Mammary epithelial cell (primary cell): ENCODE measurements at places on chromosomes 5 and 9. TPM values are rescaled to one million over a fixed set of nuclear protein-coding genes. Genes with fewer than 3 reads are reported as not detected.

NIPSNAP3A gene
- 50.2 TPM for total RNA-seq

- no peak for DNase-seq
Measured at GRCh38 chr5:157193699-157194424, 13.2 kb downstream of the ITK start.

GRCh38 chr9:123329329-123329955, 26.6 kb upstream of the CRB2 start:
- DNase-seq, result peak; percentile 74

DNA sequence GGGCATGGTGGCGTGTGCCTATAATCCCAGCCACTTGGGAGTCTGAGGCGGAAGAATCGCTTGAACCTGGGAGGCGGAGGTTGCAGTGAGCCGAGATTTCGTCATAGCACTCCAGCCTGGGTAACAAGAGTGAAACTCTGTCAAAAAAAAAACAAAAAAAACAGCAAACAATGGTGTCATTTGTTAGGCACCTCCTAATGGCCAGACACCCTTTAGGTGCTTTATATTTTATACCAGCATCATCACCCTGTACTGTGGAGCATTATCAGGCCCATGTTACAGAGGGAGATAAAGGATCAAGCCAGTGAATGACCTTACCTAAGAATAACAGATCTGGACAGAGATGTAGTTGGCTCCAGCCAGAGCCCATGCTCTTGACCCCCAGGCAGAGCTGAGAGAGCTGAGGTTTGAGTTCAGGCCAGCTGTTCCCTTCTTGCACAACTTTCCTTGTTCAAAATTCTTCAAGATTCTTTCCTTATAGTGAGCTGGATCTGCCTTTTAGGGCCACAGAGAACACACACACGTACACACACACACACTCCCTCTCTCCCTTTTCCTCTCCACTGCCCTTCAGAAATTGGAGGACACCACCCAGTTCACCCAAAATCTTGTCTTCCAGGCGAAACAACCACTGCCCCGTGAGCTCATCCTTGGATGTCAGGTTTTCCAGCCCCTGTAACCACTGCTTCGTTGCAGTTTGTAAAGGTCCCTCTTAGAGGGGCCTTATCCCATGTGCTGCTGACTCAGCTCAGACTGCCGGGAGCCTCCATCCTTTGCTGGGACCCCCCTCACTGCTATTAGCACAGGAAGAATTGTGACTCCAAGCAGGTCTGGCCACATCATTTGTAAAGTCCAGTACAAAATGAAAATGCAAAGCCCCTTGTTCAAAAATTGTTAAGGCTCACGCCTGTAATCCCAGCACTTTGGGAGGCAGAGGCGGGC, 10.4 kb upstream of the PTGES start:
- DNase-seq, result peak; percentile 42

SEMA5A gene
- 10.2 and 11.8 TPM in 2 replicates for total RNA-seq

DNA sequence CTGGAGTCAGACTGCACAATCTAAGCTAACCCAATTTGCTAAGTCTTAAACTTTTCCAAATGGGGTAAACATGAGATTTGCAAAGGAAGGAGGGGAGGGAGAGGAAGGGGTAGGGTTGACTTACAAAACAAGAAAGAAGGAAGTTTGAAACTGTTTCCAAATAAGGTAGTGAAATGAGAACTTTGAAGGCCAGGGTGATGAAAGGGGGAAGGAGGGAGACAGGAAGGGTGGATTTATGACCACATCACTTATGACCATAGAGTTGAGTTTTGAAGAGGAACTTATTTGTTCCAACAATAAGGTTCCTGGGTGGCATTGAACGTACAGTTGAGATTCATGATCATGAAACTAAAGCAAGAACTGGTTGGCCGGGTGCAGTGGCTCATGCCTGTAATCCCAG, 72.5 kb upstream of the DAPK1 start:
- DNase-seq, result no peak

DNA sequence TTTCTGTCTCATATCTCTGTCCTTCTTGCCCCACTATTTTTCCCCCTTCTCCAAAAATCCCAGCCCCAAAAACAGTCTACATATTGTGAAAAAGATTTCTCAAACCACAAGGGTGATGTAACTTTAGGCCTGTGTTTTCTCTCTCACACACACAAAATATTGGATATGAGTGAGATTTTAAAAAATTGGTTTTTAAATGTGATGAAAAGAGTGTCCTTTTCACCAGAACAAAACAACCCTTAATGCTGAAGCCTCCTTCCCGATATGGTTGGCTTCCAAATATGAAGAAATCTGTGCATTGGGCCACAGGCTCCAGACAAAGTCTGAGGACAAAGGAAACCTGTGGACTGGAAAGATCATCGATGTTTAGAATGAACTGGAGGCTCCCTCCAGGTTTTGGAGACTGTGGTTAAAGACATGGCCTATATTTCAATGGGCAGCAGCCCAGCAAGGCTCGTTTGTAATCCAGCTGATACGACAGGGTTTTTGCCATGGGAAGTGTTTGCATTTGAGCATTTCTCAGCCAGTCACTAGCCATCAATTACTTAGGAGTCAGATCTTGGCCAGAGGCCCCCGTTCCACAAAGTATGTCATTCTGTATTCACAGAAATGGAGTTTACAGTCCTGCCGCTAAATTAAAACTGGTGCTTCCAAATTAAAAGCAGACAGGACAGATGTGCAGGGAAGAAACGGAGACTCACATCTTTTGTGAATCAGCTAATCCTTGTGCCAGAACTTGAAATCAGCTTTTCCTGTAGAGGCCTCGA, 546.3 kb downstream of the EBF1 start:
- no peak for DNase-seq

DNA sequence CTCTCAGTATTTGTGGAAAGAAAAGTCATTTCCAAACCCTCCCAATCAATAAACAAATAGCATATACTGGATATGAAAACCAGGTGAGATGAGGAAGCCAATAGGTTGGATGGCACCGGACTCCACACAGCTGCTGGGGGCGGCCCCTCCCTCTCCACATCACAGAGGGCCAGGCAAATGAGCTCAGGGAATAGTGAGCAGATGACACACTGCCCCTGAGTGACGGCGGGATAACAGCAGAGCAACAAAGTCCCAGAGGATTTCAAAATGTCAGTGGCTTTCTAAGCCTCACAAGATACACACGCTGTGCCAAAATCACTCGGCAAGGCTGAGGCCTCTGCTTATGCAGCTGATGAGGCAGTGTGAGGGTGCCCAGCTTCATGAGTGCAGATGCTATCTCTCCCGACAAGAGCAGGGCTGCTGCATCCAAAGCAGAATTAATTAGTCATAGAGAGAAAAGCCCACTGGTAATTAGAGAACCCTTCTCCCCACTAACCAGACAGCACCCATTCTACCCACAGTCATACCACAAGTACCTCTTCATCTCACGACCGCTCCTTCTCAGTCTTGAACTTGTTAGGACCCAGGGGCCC, 235.0 kb upstream of the NFIL3 start:
- DNase-seq, result no peak

CCL19 gene
- total RNA-seq, result not detected in 2 replicates

- DNase-seq, result peak; percentile 29
Measured at GRCh38 chr5:38780945-38781344, 64.9 kb upstream of the OSMR start.

- no peak for DNase-seq
Measured at GRCh38 chr5:176631383-176632200, 1.1 kb downstream of the EIF4E1B start.

DNA sequence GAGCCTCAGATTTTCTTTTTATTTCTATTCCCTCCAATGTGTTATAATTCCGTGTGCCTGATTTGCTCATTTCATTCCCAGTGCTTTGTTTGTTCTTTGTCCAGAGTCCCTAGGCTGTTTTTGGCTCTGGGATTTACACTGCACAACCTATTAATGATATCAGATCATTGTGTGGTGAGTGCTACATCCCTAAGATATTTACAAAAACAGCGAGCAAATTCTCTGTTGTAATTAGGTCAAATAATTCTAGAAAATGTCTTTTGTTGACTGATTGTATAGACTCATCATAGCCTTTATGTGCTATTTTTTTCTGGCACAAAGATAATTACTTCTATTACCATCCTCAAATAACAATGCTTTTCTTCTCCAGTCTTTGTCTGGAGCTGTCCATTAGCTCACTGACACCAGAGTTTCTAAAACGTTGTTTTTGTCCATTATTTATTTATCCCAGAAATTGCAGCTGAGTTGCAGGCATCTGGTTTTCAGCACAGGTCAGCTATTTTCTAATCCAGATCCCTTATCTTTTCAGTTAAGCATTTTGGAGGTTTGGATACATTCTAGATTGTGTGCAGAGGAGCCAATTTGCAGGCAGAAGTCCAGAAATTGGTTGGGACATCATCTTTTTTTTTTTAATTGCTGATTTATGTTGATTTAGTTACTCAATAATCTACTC, 379.9 kb upstream of the DMAC1 start:
- no peak for DNase-seq

DNA sequence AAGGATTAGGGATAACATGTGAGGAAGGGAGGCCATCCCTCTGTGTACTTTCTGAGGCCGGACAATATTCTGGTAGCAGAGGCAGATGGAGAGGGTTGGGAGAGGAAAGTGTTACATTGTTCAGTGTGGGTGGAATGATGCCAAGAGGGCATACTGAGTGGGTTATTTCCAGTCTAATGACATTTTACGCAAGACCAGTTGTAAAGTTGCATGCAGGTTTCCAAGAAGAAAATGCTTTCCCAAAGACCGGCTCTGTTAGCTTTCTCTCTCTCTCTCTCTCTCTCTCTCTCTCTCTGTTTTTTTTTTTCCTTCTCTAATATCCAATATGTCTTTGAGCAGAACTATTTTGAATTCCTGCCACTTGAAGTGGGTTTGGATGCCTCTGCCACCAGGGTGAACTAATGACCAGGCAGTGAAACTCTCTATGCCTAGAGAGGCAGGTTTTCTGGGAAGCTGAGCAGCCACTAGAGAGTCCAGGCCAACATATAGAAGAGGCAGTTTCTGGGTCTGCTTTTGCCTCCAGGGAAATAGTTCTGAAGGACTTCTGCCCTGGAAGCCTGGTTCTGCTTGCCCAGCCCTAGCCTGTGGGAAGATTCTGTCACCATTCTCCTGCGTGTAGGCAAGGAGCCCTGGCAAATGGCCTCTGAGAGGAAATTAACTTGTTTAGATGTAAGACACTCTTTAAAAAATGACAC, 24.4 kb upstream of the ZNF366 start:
- DNase-seq, result no peak

SLC6A19 gene
- total RNA-seq, result not detected

DNA sequence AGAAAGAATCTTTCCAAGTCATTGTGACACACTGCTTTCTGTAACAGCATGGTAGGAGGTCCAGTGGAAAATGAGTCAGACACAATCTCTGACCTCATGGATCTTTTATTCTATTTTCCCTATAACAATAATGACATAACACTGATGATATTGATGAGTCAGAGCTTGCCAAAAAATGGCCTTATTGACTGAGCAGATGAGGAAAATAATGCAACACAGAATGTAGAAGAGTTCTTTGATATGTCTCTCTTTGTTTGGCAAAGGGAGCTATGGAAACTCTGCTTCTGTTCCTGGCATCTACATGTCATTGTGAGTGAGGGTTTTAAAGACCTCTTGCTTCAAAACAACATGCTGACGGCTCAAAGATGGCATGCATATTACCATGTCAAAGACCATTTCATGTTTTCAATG, 443.1 kb upstream of the ZNF608 start:
- peak; percentile 34 for DNase-seq

- DNase-seq, result peak; percentile 57
Measured at GRCh38 chr9:132800038-132800648, 77.9 kb downstream of the AK8 start.

AJM1 gene
- total RNA-seq, result 2.9 and 4.0 TPM in 2 replicates

DNA sequence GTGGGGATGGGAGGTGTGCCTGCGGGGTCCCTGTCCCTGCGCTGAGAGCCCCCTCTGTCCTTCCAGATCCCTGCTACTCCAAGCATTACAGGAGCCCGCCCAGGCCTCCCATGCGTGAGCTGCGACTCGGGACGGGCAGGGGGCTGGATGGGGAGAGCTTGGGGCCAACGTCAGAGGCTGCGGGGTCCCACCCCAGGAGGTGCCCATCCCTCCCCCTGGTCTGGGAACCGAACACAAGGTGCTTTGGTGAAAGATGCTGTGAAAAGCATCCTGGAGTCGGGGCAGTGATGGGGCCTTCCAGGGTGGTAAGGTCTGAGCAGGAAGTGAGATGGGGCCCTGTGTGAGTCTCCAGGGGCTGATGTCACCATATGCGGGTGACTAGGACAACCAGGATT, 2.7 kb downstream of the LCN9 start:
- DNase-seq, result no peak

DNA sequence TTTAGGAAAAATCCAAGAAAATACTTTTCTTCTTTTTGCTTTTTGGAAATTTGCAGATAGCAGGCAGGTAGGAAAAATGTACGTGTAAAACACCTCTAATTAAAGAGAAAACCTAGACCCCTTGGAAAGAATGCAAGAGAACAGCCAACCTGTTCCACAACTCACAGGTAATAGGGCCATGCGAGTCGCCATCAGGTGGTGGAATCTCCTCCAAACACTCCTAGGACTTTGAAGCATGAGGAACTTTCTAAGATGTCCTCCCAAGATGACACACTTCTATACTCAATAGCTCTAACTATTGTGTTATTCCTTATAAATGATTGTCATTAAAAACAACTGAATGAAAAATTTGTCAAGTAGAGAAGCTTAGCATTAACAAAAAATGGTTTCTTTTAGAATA, 174.0 kb downstream of the TMC1 start:
- no peak for DNase-seq

SLC25A25 gene
- total RNA-seq, result 12.8 and 13.0 TPM in 2 replicates

DNA sequence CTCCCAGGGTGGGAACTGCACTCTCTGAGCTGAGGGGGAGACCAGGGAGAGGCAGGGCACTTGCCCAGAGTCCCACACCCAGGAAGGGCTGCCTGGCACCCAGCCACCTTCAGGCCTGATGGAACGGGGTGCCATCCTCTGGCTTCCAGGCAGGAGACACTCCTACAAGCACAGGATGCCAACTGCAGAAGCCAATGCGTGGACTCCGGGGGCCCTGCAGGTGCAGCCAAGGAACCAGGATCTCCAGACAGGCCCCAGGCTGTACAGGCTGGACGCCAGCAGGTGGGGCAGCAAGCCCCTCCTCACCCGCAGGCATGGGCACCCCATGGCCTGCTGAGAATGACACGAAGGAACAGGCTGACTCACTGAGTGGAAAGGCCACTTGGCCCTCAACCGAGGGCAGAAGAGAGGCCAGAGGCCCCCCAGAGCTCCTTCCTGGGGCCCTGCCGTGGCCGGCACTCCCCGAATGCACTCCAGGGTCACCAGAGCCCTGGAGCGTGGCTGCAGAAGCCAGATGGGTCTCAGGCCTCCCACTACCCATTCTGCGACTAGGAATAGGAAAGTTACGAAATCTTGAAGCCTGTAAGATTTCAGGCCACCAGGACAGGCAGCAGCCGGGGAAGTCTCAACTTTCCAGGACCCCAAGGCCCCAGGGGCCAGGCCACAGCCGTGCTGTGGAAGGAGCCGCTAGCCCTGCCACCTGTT, 15.7 kb downstream of the NACC2 start:
- no peak for DNase-seq

GRCh38 chr5:115810761-115811160, 5.7 kb downstream of the CDO1 start:
- DNase-seq, result no peak

GABRA1 gene
- not detected for total RNA-seq

- DNase-seq, result peak; percentile 30
Measured at GRCh38 chr5:180353048-180353979, at the start of gene GFPT2. GFPT2 (minus strand) TSS chr5:180353336; CDS start chr5:180353217, 119 bp downstream.

SEMA6A gene
- total RNA-seq, result 7.7 TPM

HRCT1 gene
- 4.7 TPM for total RNA-seq
